Activated naive CD8-positive, alpha-beta T cell treated with anti-CD3 and anti-CD28 coated beads, Interleukin-2, amount 50 U/mL, for 24 hours (primary cell): ENCODE measurements at places on chromosomes 2 and 18.

- no peak for DNase-seq
Observed at GRCh38 chr2:160583146-160583535, 89.5 kb upstream of the RBMS1 start.

- DNase-seq, result no peak
Observed at GRCh38 chr18:292271-292670, 24.4 kb upstream of the THOC1 start.

- no peak for DNase-seq
Observed at GRCh38 chr18:62847081-62847480, 131.7 kb downstream of the PHLPP1 start.

- no peak for DNase-seq
Observed at GRCh38 chr2:120511536-120511935, 165.6 kb downstream of the INHBB start.

- no peak for DNase-seq
Observed at GRCh38 chr18:65516209-65516608, 234.6 kb upstream of the CDH7 start.

DNA sequence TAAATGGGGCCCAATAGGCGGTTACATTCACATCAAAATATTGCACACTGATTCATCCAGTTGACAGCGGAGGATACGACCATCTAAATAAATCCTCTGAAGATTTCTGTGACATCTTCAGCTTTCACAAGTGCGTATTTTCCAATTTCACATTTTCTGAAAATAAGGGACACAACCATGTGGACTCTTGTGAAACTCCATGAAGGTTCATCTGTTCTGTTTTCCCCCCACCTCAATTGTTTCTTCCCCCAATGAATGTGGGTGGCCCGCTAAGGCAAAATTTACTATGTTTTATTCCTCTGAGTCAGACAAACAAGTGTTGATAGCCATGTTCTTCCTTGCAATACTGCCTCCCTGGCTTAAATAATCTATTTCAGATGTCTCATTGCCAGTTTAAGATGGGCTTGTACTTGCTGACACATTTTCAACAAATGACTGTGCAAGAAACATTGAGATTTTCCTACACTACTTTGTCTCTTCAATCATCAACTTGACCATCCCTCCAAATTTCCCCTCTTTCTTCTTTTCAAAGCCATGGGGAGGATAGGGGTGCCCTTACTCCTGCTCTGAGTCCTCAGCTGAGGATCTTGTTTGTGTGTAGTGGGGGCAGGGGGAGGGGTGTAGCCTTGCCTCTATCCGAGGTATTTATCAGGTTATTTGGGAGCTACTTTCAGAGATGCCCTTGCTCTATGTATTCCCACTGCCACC, 78.2 kb downstream of the BCL11A start:
- no peak for DNase-seq
